Mesothelial cell of epicardium (in vitro differentiated cells): ENCODE measurements at places on chromosomes 2 and 18. TPM values are rescaled to one million over a fixed set of nuclear protein-coding genes. Genes with fewer than 3 reads are reported as not detected.

DNA sequence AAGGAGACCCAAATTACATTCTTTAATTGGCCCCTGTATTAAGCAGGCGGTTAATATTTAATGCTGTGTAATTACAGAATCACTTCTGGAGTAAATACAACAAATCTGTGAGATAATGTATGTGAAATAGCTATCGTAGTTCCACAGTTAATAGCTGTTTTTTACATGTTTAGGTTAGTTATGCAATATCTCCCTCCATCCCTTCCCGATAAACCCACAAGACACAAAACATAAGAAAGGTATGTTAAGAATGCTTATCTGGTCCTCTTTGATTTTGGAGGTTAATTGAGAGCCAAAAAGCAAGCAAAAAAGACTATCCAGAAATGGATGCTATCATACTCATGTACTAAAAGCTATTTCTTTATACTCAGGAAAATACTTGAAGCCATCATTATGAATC is 49.1 kb downstream of the ZNF638 start:
- no peaks in the 10 kb centered on the region for H3K27me3 ChIP-seq
- no peak overlapping the region for H3K4me3 ChIP-seq
- H3K36me3 ChIP-seq = peaks cover 40% of the 10 kb centered on the region
- H3K4me1 ChIP-seq = peaks cover 6% of the 10 kb centered on the region

GRCh38 chr2:204340511-204340910 is 204.8 kb upstream of the PARD3B start:
- no peak overlapping the region for H3K4me3 ChIP-seq
- H3K36me3 ChIP-seq = no peaks in the 10 kb centered on the region
- H3K27ac ChIP-seq = no peak overlapping the region
- H3K4me1 ChIP-seq = peaks cover 12% of the 10 kb centered on the region
- peaks cover 7% of the 10 kb centered on the region for H3K27me3 ChIP-seq

DNA sequence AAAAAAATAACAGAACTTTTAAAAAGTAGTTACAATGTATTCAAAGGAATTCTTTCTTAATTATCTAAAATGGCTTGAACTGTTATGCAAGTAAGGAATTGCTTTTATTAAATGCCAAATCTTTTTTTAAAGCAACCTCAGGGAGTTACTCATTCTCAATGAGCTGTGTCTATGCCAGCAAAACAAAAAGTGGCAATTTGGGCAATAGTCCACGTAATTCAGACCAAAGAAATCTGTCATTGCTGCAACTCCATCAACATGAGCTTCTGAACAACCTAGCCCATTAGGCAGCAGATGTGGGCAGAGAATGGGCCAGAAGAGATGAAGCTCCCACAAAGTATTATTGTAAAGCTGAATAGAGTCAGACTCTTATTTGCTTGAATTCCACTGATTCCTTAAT is 118.4 kb downstream of the ALK start:
- peaks cover 3% of the 10 kb centered on the region for H3K4me1 ChIP-seq
- DNase-seq = no peak
- peaks cover 28% of the 10 kb centered on the region for H3K27me3 ChIP-seq
- no peaks in the 10 kb centered on the region for H3K36me3 ChIP-seq
- H3K27ac ChIP-seq = no peak overlapping the region
- no peak overlapping the region for H3K4me3 ChIP-seq

DNA sequence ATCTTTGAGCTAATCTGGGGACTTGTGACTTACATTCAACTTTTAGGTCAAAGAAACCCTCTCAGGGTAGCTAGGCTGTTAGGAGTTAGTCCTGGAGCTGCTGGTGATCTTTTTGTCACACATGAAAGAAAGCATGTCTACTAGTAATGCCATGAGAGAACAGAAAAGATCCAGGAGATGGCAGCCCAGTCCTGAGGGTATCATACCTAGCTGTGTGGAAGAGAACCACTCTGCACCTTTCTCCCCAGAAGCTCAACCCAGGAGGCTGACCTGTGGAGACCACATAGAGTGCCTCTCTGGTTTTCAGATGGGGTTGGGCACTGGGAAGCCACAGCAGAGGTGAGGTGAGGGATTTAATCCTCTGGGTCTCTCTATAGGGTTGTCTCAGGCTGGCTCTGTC is 460.2 kb upstream of the UBE2E3 start:
- DNase-seq = no peak
- H3K27me3 ChIP-seq = no peaks in the 10 kb centered on the region
- H3K36me3 ChIP-seq = no peaks in the 10 kb centered on the region
- no peak overlapping the region for H3K4me3 ChIP-seq

- H3K4me3 ChIP-seq = no peak overlapping the region
- no peaks in the 10 kb centered on the region for H3K27me3 ChIP-seq
- peaks cover 1% of the 10 kb centered on the region for H3K36me3 ChIP-seq
- peak overlapping the region; percentile 87 for H3K27ac ChIP-seq
These were observed 107.8 kb downstream of the TANC1 start for GRCh38 chr2:159076241-159076640.

The PDCL3 gene
- 20.6 to 24.7 TPM (median 21.7 TPM) in 3 replicates for total RNA-seq

The ERBB4 gene
- 8.5 to 9.5 TPM (median 9.2 TPM) in 3 replicates for total RNA-seq
